NCI-H460 (cell line): ENCODE measurements at places on chromosomes 4 and X. TPM values are rescaled to one million over a fixed set of nuclear protein-coding genes. Genes with fewer than 3 reads are reported as not detected.

Gene TCP11X2
- total RNA-seq: not detected in 2 replicates

Gene RAB41
- not detected in 2 replicates for total RNA-seq

Gene TBC1D8B
- total RNA-seq: 3.0 and 3.6 TPM in 2 replicates

Gene ADH1B
- total RNA-seq: not detected in 2 replicates

Gene CYSLTR1
- not detected in 2 replicates for total RNA-seq

Gene HSD17B13
- total RNA-seq: 0.17 and 0.20 TPM in 2 replicates

Gene PLAC1
- 0.52 and 0.62 TPM in 2 replicates for total RNA-seq

Gene GPRIN3
- total RNA-seq: 36.5 and 42.8 TPM in 2 replicates

Gene PASD1
- not detected in 2 replicates for total RNA-seq

Gene DCAF8L1
- total RNA-seq: not detected in 2 replicates

Gene NDNF
- 0.35 and 0.79 TPM in 2 replicates for total RNA-seq

Gene RPS6KA6
- total RNA-seq: 3.3 and 4.0 TPM in 2 replicates

Gene PPP4R3C
- total RNA-seq: not detected in 2 replicates

Gene OTUD4
- 16.7 and 19.2 TPM in 2 replicates for total RNA-seq

Gene MAGEA11
- total RNA-seq: 0.10 TPM in 1 of 2 replicates, not detected in the other

Gene UGT2B10
- total RNA-seq: not detected in 2 replicates

Gene EPGN
- total RNA-seq: 146 and 176 TPM in 2 replicates

Gene TEX13D
- not detected in 2 replicates for total RNA-seq

Gene ZMAT1
- total RNA-seq: 2.0 and 2.3 TPM in 2 replicates

Gene CDKL5
- total RNA-seq: 4.6 and 6.3 TPM in 2 replicates

Gene CT55
- total RNA-seq: not detected in 2 replicates

Gene BRS3
- total RNA-seq: not detected in 2 replicates

Gene UNC5C
- 0.02 TPM in 1 of 2 replicates, not detected in the other for total RNA-seq

Gene JADE3
- 9.6 and 9.8 TPM in 2 replicates for total RNA-seq

Gene PAGE2
- total RNA-seq: not detected in 2 replicates

Gene BCLAF3
- 4.8 and 7.5 TPM in 2 replicates for total RNA-seq

Gene DCAF8L2
- not detected in 2 replicates for total RNA-seq

Gene SHROOM2
- total RNA-seq: 0.12 and 0.17 TPM in 2 replicates

Gene NXF2
- not detected in 2 replicates for total RNA-seq

Gene EDNRA
- 0.35 TPM in 1 of 2 replicates, not detected in the other for total RNA-seq

Gene PABPC1L2B
- total RNA-seq: not detected in 2 replicates

Gene TMSB15B
- 4.8 and 7.4 TPM in 2 replicates for total RNA-seq

Gene PRDM8
- total RNA-seq: 10.2 and 10.4 TPM in 2 replicates

Gene BMPR1B
- total RNA-seq: 0.20 and 0.27 TPM in 2 replicates

Gene SPINK2
- not detected in 2 replicates for total RNA-seq

Gene CTAG1B
- not detected in 2 replicates for total RNA-seq

Gene RPA4
- 0.67 and 0.78 TPM in 2 replicates for total RNA-seq

Gene IBSP
- not detected in 2 replicates for total RNA-seq

Gene SLC7A11
- 208 and 225 TPM in 2 replicates for total RNA-seq

Gene GAGE12J
- total RNA-seq: not detected in 2 replicates

Gene ZNF630
- 1.6 and 2.4 TPM in 2 replicates for total RNA-seq

Gene OPHN1
- 3.0 and 3.6 TPM in 2 replicates for total RNA-seq

Gene SPATA4
- total RNA-seq: 0.12 TPM in 1 of 2 replicates, not detected in the other

Gene CLIC2
- total RNA-seq: 6.4 and 8.1 TPM in 2 replicates

Gene HOPX
- 224 and 235 TPM in 2 replicates for total RNA-seq

Gene CWH43
- total RNA-seq: not detected in 2 replicates

Gene KIAA0232
- total RNA-seq: 7.9 and 12.0 TPM in 2 replicates

Gene CLCN4
- 3.4 and 4.1 TPM in 2 replicates for total RNA-seq

Gene PGAM4
- total RNA-seq: 0.22 TPM in 1 of 2 replicates, not detected in the other

Gene TEX28
- total RNA-seq: not detected in 2 replicates

Gene PF4V1
- 0.27 TPM in 1 of 2 replicates, not detected in the other for total RNA-seq

Gene CETN2
- 31.8 and 37.7 TPM in 2 replicates for total RNA-seq

Gene OR13H1
- not detected in 2 replicates for total RNA-seq

Gene CXCL8
- total RNA-seq: 1,552 and 1,559 TPM in 2 replicates

Gene C4orf51
- total RNA-seq: not detected in 2 replicates
